ENCODE measurements at places on chromosomes 1 and 21.

GRCh38 chr1:174998569-174999215 is 1.1 kb upstream of the CACYBP start:
- DNase-seq = peak; percentile 54

DNA sequence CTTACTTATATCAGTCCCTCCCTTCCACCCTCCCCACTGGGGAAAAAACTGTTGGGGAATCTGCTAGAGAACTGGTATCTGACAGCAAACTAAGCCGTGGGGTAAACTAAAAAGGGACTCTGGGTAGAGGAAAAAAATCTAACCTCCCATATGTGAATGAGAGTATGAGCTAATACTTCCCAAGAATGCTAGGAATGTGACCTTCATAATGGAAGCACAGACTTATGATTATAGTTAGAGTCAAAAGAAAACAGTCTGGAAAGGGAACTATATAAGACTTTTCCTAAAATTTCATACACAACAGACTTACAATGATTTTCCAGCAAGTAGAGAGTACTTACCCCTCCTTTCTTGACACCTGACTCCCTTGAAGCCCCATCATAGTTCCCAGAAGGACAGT is 23.0 kb upstream of the RBBP5 start:
- no peak for DNase-seq

- no peak for DNase-seq
Measured at GRCh38 chr1:8871965-8872399, 6.5 kb downstream of the ENO1 start.

DNA sequence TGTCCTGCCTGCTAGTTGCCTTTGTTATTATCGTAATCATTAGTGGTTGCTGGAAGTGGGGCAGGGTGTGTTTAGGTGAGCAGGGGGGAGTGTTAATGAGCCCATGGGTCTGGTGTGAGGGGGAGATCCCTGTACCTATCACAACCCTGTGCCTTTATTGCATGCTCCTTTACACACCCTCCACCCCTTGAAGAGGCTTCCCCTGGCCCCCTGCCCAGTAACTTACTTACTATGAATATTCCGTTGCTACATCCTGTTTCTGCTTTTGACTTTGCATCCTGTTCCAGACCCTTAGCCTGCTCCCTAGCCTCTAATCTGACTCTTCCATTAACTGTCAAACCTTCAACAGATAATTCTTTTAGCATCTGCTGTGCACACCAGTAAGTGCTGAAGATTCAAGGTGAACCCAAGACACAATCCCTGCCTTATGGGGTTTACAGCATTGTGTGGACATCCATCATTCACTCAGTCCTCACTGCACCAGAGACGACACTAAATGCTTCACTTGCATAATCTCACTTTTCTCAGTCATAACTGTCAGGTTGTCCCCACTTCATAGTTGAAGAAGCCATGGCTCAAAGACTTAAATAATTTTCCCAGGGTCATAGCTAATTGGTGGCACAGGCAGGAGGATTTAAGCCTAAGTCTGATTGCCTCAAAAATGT is 47.9 kb downstream of the CDC7 start:
- DNase-seq = no peak

- no peak for DNase-seq
Measured at GRCh38 chr1:6224718-6225117, 11.0 kb downstream of the ICMT start.

GRCh38 chr1:85289207-85289847 is 12.9 kb upstream of the BCL10 start:
- DNase-seq = peak; percentile 51

GRCh38 chr1:88979054-88979748 is 13.2 kb downstream of the KYAT3 start:
- DNase-seq = no peak

GRCh38 chr21:21690068-21690665 is 692.0 kb downstream of the NCAM2 start:
- DNase-seq = no peak

DNA sequence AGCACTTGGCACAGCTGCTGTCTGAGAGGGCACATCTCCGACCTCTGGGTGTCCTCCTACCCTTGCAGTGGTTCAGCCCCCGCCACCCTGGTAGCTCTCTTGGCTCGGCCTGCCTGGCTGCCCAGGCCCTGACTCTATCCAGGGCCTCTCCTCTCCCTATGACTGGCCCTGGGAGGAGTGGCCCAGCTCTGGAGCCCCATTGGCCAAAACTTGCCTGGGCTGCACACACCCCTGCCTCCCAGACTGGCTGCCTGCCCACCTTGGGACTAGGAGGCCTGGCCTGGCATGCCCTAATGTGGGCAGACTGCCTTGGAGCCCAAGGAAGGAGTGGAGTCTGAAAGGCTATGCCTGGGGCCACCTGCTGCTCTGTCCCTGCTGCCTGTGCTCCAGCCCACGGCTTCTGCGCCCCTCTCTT is 33.6 kb downstream of the ACOT11 start:
- no peak for DNase-seq

Data from SJSA1 (cell line).